Fibroblast of the aortic adventitia (primary cell): ENCODE measurements at places on chromosomes 1 and 21. TPM values are rescaled to one million over a fixed set of nuclear protein-coding genes. Genes with fewer than 3 reads are reported as not detected.
A peak's percentile ranks its signal among the peaks of the same experiment; 100 is the strongest.

The RNF186 gene
- not detected in 2 replicates for total RNA-seq

- no peak for DNase-seq
Observed at GRCh38 chr1:62852253-62852652, 68.3 kb downstream of the ATG4C start.

The FCAMR gene
- not detected in 2 replicates for total RNA-seq

- DNase-seq = no peak
Observed at GRCh38 chr1:160068225-160068624, 1.7 kb downstream of the KCNJ10 start.

The CDA gene
- total RNA-seq = 0.27 TPM in 1 of 2 replicates, not detected in the other

The LRRIQ3 gene
- total RNA-seq = 1.3 and 1.4 TPM in 2 replicates

DNA sequence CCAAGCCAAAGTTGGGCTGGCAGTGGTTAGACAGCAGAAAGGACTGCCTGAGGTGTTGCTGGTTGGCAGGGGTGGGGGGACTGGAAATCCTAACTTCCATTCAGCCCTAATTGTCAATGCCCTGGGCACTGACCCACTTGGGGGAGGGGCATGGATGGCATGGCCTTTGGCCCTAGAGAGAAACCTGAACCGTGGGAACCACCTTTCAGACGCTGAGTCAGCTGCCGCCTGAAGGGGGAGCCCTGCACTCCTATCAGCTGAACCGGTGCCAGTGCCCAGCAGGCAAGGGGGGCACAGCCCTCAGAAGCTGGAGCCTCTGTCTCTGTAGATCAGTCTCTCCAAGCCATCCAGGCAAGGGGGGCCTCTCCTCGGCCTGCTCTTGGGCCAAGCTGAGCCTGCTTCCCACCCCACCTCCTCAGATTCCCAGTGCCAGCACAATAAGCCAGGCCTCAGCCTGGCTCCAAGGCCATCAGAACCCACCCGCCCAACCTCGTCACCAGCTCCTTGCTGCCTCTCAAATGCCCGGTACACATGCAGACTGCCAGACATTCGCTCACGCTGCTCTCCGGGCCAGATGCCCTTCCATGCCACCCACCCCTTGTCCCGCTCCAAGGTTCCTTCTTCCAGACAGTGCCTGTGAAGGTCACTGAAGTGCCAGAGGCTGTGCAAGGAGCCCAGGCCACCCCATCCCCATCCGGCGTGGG lies 11.6 kb downstream of the TINAGL1 start:
- no peak for DNase-seq

DNA sequence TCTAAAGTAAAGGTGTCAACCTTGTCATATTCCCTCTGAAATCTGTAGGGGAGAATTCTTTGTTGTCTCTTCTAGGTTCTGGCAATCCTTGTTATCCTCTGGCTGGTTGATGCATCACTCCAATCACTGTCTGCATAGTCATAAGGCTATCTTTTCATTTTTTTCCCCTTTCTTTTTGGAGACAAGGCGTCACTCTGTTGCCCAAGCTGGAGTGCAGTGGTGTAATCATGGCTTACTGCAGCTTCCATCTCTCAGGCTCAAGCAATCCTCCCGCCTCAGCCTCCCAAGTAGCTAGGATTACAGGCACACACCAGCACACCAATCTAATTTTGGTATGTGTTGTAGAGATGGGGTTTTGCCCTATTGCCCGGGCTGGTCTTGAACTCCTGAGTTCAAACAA lies 12.9 kb downstream of the DPYD start:
- peak; percentile 44 for DNase-seq

DNA sequence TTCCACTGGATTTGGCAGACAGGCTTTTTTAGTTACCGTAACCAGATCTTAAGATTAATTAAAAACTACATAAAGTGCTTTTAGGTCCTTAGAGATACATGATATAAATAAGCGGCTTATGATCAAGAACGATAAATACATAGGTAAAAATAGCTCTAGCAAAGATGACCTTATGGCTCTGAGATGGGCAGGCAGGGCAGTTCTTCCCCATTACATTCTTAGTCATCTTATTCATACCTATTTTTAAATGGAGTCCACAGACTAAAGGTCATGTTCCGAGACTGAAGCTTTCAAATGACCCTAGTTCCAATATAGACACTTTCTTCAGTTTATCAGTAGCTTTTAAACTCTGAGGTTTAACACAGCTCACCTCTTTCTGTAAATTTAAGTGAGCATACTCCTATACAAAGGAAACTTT lies 4.3 kb downstream of the MCL1 start:
- no peak for DNase-seq

- DNase-seq = no peak
Observed at GRCh38 chr1:236377832-236378535, 16.1 kb upstream of the EDARADD start.

DNA sequence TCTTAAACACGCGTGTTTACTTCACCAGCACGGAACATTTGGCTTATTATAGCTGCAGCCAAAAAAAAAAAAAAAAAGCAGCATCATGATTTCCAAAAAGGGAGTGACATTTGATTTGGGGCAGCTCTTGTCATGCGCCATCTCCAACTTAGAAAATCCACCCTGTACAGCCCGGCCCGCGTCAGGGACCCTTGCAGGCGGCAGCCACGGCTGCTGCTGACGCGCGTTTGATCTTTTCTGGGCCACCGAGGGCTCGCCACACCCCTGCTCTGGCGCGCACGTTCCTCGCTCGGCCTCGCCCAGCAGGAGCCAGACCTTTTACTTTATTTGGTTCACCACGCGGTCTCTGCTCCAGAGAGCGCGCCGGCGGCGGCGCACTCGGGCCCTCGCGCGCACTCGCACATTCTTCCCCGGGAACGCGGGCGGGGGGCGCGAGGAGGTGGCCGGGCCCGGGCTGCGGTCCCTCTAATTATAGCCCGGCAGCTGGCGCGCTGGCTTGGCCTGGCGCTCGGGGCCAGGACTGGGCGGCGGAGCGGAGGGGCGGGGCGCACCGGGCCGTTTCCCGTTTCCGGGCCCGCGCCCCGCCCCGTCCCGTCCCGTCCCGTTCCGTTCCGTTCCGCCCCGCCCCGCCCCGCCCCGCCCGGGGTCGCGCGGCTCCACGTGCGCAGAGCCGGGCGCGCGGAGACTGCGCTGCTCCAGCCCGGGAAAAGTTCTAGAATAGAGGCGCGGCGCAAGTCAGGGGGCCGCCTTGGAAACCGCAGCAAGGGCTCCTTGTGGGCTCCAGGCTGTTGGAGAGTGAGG lies 10.2 kb downstream of the IRF2BP2 start:
- DNase-seq = peak; percentile 84

The KRTAP7-1 gene
- total RNA-seq = not detected in 2 replicates

DNA sequence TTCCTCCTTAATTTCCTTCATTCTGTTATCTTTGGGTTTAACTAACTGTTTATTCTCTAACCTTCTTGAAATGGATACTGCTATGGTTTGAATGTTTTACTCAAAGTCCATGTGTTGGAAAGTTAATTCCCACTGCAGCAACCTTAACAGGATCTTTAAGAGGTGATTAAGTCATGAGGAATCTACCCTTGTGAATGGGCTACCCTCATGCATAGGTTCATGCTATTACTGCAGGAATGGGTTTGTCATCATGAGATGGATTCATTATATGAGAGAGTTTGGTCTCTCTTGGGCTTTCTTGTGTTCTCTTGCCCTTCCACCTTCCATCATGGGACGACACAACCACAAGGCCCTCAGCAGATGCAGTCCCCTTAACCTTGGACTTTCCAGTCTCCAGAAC lies 516.9 kb downstream of the ADGRL2 start:
- peak; percentile 10 for DNase-seq

DNA sequence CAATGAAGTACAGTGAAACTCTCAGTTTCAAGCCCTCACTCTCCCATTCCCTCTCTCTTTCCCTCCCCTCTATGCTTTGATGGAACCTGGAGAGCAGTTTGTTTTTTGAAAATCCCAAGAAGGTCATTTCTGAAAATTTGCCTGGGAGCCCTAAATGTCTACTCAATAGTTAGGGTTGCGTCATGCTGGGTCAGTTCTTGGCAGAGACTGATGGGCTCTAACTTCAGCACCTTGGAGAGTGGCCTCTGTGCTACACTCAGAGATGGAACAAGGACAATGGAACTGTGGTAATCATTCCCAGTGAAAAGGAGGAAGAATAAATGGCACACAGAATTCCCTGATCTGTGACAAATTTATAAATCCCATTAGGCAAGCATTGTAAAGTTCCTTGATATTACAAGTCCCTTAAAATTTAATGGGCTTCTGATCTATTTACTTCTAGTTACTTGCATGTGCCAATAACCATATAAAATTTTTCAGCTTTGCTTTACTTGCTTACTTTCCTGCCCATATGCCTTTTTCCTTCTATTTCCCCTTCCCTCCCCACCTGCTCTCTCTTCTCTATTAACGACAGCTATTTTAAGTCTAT lies 182.9 kb upstream of the KCND3 start:
- DNase-seq = peak; percentile 66

- peak; percentile 94 for DNase-seq
Observed at GRCh38 chr1:246002725-246003441, 504.2 kb downstream of the SMYD3 start.

DNA sequence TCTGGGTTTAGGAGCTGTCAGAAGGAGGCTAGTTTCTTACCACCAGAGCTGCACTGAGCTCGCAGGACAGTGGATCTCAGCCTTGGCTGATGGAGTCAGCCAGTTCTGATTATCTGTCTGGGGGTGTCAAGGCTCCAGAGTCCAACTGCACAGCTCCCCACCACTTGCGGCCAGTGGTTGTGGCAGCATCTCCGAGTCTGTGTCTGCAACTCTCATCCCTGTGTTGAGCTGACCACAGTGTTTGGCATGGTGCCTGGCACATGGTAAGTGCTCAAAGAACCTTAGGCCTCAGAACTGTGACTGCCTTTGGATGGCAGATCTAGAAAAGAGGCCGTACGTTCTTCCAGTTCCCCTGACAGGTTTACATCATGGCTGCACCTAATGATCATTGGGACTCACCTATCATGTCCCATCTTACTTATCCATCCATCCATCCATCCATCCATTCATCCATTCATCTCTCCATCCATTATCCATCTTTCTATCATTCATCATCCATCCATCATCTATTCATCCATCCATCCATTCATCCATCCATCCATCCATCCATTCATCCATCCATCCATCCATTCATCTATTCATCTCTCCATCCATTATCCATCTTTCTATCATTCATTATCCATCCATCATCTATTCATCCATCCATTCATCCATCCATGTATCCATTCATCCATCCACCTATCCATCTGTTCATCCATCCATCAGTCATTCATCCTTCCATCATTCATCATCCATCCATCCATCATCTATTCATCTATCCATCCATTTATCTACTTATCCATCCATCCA lies 114.5 kb downstream of the CRYAA start:
- DNase-seq = no peak

- no peak for DNase-seq
Observed at GRCh38 chr21:41921021-41921420, 32.8 kb downstream of the C2CD2 start.

DNA sequence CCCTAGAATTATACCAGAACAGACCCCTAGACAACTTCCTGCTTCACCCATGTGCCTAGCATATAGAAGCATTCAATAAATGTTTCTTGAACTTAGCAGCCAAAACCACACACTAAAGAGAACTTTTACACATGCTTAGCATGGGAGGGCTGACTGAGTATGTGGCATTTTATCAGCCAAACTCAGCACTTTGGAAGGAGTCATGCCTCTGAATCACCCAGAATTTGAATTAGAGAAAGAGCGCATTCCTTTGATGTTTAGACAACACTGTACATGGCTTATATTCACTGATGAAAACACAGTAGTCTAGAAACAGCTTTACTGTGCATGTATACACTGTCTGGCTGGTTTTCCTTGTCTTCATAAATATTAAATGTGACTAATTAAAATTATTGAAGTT lies 26.1 kb downstream of the SPAG17 start:
- peak; percentile 82 for DNase-seq

The PKP1 gene
- under 0.01 and 0.08 TPM in 2 replicates for total RNA-seq

DNA sequence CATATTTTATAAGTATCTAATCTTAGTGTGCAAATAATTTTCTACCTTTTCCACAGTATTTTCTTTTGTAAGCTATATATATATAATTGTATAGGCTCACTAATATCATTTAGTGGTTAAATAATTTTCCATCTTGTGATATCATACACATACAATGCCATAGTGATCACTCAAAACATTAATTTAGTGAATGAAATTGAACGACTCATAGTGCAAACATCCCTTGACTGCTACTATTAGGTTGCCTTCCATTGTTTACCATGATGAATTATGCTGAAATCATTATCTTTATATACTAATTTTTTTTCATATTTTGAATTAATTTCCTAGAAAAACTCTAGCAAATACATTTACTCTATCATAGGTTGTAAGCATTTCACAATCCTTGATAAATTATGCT lies 127.1 kb downstream of the PCNX2 start:
- DNase-seq = no peak

DNA sequence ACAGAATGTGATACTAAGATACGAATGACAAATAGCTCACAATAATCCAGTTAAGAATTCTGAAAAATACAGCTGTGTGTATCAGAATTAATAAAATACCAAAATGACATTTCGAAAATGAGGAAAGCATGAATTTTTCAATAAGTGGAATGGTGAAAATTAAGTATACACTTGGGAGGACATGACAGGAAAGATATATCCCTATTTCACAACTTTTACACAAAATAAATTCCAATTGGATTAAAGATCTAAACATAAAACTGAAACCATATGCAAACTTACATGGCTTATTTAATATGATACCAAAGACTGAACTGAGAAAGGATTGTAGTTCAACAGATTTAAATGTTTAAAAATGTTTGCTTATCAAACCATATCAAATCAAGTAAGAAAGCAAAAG lies 510.4 kb upstream of the ADAMTS5 start:
- DNase-seq = peak; percentile 35

The OR10Z1 gene
- total RNA-seq = not detected in 2 replicates

- DNase-seq = no peak
Observed at GRCh38 chr1:175978926-175979325, 228.2 kb downstream of the COP1 start.
